Foreskin fibroblast (primary cell): ENCODE measurements at places on chromosomes 2 and 18.
A peak's percentile ranks its signal among the peaks of the same experiment; 100 is the strongest.

DNA sequence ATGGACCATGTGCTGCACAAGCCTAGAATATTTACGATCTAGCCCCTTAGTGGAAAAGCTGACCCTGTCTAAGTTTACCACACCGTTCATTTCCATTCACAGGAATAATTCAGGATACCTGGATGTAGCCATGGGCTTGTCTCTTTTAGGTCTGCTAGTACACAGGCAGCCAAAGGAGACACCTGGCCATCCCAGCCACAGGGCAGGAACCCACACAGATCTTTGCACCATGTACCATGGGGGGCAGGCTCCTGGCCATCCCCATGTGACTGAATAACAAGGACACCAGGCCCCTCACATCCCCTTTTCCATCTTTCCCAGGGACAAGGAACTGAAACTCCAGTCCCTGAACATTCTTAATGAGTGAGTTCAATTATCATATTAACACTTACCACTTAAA lies 467.3 kb upstream of the MYT1L start:
- DNase-seq: no peak

GRCh38 chr2:212683346-212684097 lies 144.9 kb upstream of the ERBB4 start:
- DNase-seq: peak; percentile 9

DNA sequence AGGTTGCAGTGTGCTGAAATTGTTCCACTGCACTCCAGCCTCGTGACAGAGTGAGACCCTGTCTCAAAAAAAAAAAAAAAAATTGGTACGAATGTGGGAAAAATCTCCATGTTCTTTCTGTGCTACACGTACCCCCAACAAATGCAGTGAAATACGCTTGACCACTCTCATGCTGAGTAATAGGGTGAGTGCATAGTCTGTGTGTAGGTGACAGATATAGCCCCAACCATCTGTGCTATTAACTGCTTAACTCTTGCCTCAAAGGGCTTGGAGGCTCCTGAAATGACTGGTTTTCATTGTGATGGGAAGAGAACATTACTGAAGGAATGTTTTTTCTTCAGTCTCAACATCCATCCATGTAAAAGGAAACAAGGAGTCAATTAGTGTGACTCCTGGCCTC lies 15.7 kb downstream of the LYPD1 start:
- no peak for DNase-seq

- DNase-seq: peak; percentile 46
Observed at GRCh38 chr2:104897515-104898184, 43.7 kb downstream of the POU3F3 start.

GRCh38 chr18:69400253-69400975 lies at the start of gene DOK6:
Gene DOK6 (plus strand): TSS chr18:69400888.
- DNase-seq: peak; percentile 81

DNA sequence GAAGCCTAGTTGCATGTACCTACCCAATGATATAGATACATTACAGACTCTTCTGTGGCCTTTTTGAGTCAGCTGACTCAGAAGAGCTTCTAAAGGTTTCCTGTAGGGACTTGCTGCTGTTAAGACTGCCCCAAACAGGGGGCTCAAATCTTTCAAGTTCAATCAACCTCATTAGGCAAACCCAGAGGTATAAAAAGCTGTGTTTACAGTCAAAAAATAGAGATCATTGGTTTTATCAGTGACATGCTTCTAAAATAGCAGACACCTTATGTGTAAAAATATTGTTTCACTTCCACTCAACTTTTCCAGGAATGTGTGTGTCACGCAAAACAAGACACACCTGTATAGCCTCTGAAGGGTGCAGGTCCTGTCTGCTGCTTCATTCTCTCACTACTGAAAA lies 624.3 kb upstream of the FANCL start:
- DNase-seq: no peak

- DNase-seq: no peak
Observed at GRCh38 chr2:237490009-237490711, 3.1 kb downstream of the MLPH start.

DNA sequence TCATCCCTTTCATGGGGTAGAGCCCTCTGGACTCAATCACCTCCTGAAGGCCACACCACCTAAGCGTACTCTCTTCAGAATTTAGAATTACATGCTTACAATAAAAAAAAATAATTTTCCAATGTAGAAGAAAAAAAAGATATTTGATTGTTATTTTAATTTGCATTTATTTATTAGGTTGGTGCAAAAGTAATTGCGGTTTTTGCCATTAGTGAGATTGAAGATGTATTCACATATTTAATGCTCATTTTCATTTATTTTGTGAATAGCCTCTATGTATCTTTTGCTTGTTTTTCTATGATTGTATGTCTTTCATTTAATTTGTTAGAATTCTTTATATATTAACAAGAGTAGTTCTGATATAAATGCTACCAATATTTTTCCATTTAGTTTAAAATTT lies 220.5 kb downstream of the RND3 start:
- DNase-seq: no peak

GRCh38 chr18:60248336-60249330 lies 123.9 kb downstream of the MC4R start:
- no peak for DNase-seq

- no peak for DNase-seq
Observed at GRCh38 chr2:154945984-154946383, 247.5 kb downstream of the KCNJ3 start.

DNA sequence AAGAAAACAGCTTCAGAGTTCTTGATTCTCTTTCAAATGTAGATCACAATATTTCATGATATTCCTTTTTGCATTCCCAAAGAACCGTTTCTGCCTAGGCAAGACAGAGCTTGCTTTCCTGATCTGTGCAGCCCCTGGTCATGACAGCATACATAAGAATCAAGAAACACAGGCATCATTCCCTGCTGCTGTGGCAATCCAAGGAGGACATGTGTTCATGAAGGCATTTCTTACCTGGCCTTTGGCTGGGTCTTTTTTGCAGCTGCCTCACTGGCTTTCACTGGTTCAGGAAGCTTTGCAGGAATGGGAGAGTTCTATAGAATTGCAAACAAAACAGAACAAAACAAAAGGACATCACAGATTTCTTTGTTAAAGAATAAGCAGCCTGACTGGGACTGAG lies 87.6 kb upstream of the NFU1 start:
- DNase-seq: no peak

GRCh38 chr2:222844323-222844722 lies 16.5 kb upstream of the ACSL3 start:
- peak; percentile 71 for DNase-seq

DNA sequence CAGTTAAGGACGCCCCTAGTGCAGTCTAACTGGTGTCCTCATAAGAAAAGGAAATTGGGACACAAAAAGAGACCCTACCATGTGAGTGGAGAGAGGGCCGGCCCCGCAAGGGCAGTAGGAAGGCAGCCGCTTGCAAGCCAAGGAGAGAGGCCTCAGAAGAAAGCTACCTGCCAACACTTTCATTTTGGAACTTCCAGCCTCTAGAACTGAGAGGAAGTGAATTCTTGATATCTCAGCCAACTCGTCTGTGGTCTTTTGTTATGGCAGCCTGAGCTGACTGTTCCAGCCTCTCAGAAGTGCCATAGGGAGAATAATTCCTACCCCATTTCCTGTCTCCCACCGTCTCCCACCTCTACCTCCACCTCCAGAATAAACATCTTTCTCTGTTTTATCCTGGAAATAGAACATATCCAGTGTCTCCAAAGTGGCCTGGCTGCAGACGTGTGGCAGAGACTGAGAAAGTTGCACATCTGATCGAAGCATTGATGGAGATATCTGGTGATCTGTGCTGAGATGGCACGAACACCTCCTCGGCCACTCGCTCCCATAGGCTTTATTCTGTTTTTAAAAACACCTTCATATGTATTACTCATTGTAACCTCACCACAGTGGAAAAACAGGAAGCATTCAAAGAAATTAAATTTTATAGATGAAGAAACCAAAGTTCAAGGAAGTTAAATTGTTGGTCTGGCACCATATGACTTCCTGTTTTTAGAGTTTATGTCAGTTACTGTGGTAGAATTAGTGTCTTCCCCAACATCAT lies 39.5 kb upstream of the MARCO start:
- DNase-seq: no peak

GRCh38 chr2:130370490-130370889 lies 14.6 kb downstream of the PTPN18 start:
- no peak for DNase-seq
